Thyroid gland (tissue), 4 donors: ENCODE measurements at places on chromosomes 5 and 9.
A peak's percentile ranks its signal among the peaks of the same experiment; 100 is the strongest.

GRCh38 chr9:114779352-114779845 is 26.4 kb downstream of the TNFSF15 start:
- DNase-seq, result peak; percentile 98

- DNase-seq, result no peak
Measured at GRCh38 chr5:93673316-93673954, 68.0 kb downstream of the POU5F2 start.

- no peak for DNase-seq
Measured at GRCh38 chr9:8863886-8864544, 1064.4 kb upstream of the DMAC1 start.

DNA sequence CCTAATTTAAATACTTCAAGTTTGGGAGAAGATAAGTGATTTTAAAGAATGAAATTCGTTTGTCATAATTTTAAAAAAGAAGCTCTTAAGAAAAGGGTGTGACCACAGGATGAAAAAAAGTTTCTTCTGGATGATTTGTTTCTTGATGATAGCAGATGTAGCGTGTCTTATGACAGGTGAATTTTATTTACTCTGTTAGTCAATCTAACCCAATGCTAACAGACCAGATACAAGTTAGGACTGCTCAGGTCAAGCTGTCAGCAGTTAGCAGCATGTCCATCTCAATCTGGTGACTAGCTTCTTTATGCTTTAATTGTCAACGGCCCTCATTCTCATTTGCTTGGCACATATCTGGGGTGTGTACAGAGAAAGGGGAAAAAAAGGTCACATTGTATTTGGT is 456.0 kb downstream of the BNC2 start:
- no peak for DNase-seq

DNA sequence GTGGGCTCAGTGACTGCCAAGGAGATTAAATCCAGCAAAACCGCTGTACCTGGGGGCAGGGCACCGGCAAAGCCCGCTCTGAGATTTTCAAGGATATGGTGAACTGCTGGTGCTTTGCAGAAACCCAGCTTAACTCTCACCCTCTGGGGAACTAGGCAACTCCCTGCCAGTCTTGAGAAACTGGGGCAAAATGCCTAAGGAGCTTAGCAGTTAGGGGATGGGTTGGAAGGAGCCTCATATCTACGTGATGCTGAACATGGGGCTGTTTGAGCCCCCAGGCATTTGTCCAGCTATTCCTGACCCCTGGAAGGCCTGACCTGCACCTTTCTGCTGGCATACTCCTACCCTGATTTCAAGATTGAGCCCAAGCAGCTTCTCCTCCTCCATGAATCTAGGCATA is 108.6 kb upstream of the TBC1D2 start:
- DNase-seq, result peak; percentile 20

- no peak for DNase-seq
Measured at GRCh38 chr9:99573085-99573484, 248.6 kb upstream of the NR4A3 start.

GRCh38 chr5:89253666-89254352 is 370.8 kb upstream of the MEF2C start:
- DNase-seq, result no peak

DNA sequence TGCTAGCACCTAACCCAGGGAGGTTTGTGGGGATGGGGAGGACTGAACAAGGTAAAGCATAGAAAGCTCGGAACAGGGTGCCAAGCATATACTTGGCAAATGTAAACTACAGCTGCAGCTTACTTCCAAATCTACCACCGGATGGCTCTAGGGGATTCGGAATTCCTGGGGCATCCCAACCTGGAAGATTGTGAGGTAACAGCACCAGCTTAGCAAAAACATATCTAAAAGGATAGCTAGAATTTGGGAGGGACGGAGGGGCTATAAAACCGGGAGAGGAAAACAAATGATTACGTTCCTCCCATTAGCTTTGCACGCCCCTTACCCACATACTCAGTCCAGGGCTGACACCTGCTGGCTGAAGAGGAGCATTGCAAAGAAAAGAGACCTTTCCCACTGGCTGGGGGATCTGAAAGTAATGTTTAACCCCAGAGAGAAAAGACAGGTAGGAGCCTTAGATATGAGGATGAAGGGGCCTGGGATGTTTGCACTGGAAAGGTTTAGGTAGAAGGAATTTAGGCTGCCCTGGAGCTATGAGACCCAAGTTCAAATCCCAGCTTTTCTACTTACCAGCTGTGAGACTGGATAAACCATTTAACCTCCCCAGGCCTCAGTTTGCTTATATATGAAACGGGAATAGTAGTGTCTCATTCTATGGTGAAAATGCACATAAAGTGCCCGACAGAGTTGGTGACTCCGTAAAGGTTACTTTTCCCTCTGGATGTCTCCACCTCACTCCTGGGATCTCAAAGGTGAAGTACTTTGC is 73.6 kb downstream of the FAM114A2 start:
- DNase-seq, result peak; percentile 55

GRCh38 chr5:58462623-58463230 is 2.8 kb upstream of the PLK2 start:
- DNase-seq, result peak; percentile 14

DNA sequence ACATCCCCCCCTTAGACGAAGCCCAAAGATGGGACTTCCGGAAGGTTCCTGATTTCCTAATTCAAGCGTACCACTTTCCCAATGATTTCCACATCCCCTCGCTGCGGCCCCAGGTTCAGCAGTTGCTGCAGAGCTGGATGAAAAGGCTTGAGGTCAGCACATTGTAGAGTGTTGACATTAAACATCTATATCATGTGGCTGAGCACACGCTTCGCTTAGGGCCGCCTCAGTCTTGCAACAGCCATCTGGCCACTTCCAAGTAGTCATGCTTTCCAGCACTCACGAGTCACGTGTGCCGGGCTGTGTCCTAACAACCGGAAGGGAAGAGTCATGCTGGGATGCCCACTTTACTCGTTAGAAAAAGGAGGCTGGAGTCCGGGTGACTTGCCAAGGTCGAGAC is 340.6 kb upstream of the IRX4 start:
- no peak for DNase-seq

DNA sequence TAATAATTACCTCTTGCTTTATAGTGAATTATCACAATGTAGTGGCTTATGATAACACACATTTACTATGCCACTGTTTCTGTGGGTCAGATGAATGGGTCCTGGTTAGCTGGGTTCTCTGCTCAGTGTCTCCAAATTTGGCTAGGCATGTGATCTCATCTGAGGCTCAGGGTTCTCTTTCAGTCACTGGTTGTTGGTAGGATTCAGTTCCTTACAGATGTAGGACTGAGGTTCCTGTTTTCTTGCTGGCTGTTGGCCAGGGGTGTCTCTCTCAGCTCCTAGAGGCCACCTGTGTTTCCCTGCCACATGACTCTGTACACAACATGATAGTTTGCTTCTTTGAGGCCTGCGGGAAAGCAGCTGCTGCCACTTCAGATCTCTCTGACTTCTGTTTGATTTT is 7.1 kb downstream of the NFX1 start:
- DNase-seq, result peak; percentile 23

- no peak for DNase-seq
Measured at GRCh38 chr5:80008995-80009765, 18.1 kb upstream of the MTX3 start.

DNA sequence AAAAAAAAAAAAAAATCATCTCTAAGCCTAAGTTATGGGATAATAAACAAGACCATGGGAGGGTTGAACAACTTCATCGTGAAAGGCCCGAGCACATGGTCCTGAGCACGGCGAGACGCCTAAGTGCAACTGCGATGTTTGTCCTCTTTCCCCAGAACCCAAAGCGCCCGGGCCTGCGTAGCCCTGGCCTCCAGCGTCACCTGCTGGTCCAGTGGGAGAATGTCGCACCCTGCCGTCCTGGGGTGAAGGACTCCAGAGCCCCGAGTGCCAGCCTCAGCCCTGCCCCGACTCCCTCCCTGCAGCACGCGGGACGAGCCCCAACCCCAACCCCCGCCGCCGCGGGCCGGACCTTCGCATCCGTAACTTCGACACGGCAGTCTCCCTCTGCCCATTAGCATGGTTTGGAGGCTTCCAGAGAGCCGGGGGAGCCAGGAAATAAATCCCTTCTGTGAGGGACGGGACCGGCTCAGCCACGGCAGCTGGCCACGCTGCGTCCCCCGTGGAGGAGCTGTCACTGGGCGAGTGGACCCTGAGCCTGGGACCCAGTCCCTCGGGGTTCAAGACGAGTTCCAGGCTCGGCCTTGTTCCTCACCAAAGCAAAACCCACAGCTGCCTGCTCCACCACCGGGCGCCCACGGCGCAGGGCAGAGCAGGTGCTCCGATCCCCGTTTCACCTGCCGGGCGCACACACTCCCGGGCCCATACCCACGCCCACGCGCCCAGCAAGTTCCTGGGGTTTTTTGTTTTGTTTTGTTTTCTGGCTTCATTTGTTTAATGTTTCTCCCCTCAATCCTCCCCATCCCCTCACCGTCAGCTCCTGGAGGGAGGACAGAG is 132.5 kb upstream of the HAND1 start:
- peak; percentile 77 for DNase-seq

GRCh38 chr5:11248966-11249365 is 487.9 kb upstream of the DAP start:
- DNase-seq, result no peak

DNA sequence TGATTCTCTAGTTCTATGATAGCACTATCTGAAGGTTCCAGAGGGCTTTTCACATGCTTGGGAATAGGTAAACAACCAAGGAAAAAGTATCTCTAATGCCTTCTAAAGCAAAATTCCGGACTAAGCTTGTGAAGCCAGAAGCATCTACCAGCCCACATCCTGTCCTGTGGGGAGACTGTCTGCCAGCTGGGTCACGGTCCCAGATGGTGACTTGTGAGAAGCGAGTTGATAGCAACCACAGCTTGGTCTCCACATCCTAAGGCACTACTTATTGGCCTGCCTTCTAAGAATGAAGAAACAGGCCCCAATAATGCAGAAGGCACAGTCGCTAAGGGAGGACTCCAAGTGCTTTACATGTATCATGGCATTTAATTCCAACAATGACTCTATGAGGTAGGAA is 184.1 kb upstream of the ADRA1B start:
- no peak for DNase-seq

GRCh38 chr5:134245101-134245604 is 19.3 kb upstream of the PPP2CA start:
- no peak for DNase-seq

DNA sequence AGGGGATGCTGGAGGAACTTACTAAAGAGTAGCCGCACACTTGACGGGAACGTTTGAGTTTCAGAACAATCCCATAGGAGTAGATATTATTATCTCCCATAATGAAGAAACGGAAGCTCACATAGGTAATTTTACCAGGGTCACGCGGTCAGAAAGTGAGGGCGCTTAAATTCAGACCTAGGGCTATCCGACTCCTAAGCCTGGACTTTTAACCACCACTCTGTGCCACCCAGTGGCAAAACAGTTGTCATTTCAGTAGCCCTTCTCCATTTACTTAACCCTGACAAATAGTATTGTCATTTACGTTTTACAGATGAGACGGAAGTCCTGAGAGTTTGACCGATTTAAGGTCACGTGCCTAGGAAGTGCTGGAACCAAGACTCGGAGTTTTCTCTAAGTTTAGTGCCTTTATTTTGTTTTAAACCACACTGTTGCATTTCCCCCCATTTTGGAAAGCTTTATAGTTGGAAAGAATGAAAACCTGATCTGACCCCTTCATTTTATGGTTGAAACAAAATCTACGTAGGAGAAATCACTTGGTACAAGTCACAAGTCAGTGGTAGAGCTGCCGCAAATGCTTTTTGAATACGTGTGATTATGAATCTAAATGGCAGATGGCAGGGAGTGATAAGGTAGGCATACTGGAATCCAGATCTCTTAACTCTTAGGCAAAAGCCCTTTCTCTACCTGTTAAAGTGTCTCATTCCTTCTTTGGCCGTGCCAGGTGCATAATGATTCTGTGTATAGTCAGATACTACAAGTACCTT is 650 bp downstream of the MRRF start:
- DNase-seq, result peak; percentile 8

- DNase-seq, result no peak
Measured at GRCh38 chr5:106720367-106720766, 950.4 kb downstream of the EFNA5 start.

GRCh38 chr9:130639124-130639765 is 25.1 kb upstream of the PRDM12 start:
- no peak for DNase-seq
